ENCODE measurements at places on chromosomes 4 and X.

GRCh38 chr4:142379277-142380051 lies 466.6 kb downstream of the INPP4B start:
- DNase-seq = peak; percentile 51

DNA sequence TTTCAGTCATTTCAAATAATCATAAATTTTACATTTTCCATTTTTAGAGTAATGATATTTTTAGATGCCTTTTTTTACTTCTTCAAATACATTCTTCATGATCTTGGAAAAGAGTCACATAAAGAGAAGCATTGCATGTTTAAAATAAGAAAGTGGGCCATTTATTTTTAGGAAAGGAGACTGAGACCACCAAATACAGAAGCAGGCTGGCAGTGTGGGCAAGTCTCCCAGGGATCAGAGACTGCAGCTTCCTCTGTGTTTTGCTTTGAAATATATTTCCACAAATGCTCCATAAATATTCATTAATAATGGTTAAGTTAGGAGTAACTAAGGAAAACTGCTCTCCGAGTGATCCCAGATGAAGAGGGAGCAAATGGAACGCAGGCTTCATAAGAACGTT lies 276.7 kb downstream of the DCTD start:
- DNase-seq = no peak

GRCh38 chrX:87900320-87900908 lies 382.8 kb downstream of the KLHL4 start:
- DNase-seq = no peak

GRCh38 chr4:181420950-181421349 lies 822.3 kb upstream of the TENM3 start:
- no peak for DNase-seq

- DNase-seq = no peak
These were observed 235.1 kb downstream of the PPARGC1A start for GRCh38 chr4:23654791-23655190.

GRCh38 chrX:109134777-109135176 lies 347.1 kb downstream of the GUCY2F start:
- no peak for DNase-seq

DNA sequence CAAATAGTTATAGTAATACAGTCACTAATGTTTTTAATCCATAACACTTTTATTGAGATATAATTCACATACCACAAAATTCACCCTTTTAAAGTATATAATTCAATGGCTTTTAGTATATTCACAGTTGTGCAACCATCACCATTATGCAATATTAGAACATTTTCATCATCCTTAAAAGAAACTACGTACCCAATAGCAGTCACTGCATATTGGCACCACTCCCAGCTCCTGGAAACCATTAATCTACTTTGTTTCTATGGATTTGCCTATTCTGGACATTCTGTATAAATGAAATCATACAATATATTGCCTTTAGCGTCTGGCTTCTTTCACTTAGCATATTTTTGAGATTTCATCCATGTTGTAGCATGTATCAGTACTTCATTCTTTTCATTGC lies 99.3 kb downstream of the AMMECR1 start:
- DNase-seq = no peak

DNA sequence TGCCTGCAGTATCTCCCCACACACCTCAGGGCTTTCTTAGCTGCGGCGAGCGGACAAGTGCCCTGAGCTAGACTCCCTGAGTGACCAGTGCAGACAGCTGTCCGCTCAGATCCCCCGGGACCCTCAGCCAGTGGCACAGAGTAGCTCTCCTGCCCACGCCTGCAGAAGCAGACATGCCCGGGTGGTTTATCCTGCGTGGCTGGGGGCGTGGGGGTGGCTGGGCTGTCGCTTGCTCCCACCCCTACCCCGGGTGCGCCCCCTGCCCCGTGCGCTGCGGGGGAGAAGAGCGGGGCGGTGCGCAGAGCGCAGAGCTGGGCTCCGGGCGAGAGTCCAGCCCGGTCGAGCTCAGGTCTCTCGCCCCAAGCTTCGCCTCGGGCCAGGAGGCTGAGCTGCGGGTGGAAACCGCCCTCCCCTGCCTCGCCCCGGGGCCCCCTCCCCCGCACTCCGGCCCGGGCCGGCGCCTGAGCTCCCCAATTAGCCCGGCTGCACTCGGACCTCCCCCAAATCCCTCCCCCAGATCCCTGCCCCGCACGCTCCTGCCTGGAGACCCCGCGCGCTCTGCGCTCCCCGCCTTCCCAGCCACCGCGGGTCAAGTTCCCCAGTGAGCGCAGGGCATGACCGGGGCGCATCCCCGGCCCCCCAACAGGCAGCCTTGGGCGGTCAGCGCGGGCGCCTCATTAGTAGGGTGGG lies 11.7 kb upstream of the SHOX start:
- DNase-seq = no peak

- DNase-seq = no peak
These were observed 45.9 kb upstream of the WDR1 start for GRCh38 chr4:10162341-10163000.

- no peak for DNase-seq
These were observed 4.2 kb upstream of the TAB3 start for GRCh38 chrX:30893206-30893605.

GRCh38 chrX:38970845-38971244 lies 169.6 kb downstream of the MID1IP1 start:
- no peak for DNase-seq

DNA sequence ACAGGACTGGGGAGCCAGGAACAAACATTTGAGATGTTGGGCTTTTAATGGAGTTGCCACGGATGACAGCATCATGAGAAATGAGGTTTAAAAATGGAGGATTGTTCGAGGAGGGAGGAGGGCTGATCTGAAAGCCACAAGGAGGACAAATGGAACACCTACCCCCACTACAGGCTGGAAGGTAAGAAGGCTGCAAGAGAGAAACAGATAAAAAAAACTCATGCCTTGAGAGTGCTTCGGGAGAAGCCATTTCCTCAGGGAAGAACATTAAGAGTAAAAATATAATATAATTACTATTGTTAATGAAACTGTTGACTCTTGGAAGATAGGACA lies 119.5 kb upstream of the MAP9 start:
- DNase-seq = no peak

DNA sequence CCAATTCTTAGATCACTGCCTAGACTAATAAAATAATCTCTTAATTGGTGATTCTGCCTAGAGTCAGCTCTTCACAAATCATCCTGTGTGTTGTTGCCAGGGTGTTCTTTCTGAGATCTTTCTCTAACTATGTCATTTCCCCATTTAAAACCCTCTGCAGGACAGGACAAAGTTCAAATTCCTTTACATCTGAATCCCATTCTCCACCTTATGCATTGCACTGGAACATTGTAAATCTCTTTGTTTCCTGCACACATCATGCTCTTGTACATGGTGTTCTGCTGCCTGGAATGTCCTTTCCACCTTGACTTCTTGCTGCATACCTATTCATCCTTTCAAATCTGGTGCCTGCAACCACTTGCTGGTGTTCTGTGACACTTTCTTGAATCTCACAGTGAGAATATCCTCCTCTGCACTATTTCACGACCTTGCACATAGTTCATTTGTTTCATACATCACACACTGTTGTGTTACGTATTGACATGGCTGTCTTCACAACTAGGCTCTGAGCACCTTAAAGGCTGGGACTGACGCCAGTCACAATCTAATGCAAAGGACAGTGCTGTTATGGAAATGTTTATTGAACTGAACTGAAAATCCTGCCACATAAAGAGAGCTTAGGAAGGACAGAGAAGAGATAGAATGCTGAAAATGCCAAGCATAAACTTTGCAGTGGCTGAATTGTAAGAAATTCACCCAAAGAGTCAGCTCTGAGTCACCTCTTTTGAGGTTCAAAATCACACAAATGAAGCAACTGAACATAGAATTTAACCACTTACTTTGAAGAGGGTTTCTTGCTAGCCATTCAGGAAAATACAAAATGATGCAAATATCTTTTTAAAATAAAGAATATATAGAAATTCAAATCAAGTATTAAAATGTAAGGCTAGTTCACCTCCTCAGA lies 26.4 kb upstream of the SMIM14 start:
- no peak for DNase-seq

DNA sequence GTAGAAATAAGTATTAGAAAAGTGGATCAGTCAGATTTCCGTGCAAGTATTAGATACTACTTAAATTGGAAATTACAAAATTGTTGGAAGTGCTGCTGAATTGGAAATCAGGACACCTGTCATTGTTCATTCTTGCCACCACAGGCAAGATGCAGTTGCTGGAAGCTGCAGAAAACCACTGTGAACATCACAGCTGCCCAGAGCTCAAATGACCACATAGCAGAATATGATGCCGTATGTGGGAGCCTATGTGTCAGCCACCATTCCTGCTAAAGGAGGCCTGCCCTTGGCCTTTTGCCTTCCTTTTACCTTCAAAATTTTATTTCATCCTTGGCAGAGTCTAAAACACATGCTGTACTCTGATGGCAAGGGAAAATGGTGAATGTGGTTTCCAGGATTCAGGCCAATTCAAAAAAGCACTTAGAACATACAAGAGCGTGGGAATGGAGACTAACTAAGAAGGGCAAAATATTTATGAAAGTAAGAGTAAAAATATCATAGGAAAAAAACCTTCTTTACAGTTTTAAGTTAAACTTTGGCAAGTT lies 1005.5 kb upstream of the GRID2 start:
- DNase-seq = no peak

GRCh38 chr4:63505714-63506460 lies 903.4 kb downstream of the TECRL start:
- no peak for DNase-seq

GRCh38 chr4:95190751-95191436 lies 357.9 kb downstream of the UNC5C start:
- no peak for DNase-seq

- no peak for DNase-seq
These were observed 12.1 kb downstream of the PPARGC1A start for GRCh38 chr4:23877758-23878229.

DNA sequence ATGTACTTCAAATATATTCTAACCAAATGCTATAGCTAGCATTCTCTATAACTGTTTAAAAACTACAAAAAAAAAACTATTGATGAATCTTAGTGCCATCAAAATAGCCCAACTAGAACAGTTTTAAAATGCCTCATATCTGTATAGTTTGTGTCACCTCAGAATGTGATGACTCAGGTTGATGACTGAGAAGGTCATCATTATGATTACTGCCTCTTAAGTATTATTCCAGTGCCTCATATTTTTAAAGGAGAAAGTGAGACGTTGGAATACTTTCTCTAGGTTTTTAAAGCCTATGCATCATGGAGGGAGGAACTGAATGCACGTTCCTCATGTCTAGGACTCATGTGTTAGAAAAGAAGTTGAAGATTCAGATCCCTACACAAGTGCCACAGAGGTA lies 88.2 kb downstream of the TMA16 start:
- no peak for DNase-seq

DNA sequence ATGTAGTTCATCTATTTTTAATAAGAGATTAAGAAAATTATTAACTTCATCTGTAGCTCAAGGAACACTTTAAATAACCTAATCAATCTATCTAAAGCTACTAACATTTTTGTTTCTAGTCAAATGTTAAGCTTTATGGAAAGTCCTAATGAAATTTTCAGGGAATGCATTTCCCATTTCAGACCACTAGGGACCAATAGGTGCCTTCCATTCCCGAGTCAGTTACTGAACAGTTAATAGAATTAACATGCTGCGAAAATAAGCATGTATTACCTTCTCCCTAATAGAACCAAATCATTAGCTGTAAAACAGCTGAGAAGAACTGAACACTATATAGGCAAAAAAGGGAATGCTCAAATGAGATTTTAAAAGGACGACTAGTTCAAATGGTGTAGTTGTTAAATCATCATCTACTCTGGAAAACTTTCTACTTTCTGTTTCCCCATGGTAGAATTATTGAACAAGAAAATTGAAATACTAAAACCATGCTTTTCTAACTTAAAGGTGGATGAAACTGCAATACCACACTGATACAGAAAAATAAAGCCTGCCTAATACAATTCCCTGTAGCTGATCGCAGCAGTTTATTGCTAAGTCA lies 22.5 kb downstream of the STX18 start:
- peak; percentile 28 for DNase-seq

DNA sequence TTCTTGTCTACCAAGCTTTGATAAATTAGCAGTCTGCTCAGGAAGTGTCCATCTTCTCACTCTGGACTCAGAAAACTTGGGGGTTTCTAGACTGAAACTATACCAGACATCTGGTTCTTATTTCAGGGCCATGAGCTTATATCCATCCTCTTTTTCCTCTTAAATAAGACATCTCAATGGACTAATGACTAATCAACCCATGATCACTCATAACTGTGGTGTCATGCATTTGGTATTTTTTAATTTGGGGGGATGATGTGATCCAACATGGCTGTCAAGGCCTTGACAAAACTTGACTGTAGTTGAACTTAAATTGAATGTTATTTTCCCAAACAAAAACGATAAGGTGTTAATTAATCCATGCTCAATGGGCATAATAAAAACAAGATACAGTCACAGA lies 87.8 kb downstream of the GPRASP3 start:
- no peak for DNase-seq

DNA sequence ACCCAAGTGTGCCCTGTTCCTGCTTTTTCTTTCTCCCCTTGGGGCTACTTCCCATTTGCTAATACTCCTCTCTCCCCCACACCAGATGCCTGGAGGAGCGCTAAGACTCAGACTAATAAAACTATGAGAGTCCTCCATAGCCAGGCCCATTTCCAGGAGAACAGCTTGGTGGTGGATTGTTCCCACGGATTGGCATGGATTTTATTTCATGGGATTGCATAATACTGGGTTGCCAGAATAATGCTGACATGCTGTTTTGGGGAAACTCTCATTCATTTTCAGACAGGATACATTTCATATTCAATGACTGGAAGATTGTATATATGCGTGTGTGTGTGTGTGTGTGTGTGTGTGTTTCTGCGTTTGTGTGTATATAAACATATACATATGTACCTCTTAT lies 447.5 kb upstream of the PITX2 start:
- no peak for DNase-seq

GRCh38 chr4:8395504-8396296 lies 44.8 kb downstream of the ACOX3 start:
- no peak for DNase-seq

GRCh38 chr4:76305971-76306881 lies at the start of gene STBD1:
TSS of gene STBD1 (plus strand) at chr4:76306733. CDS start at chr4:76306770, 37 bp downstream.
- DNase-seq = peak; percentile 5

DNA sequence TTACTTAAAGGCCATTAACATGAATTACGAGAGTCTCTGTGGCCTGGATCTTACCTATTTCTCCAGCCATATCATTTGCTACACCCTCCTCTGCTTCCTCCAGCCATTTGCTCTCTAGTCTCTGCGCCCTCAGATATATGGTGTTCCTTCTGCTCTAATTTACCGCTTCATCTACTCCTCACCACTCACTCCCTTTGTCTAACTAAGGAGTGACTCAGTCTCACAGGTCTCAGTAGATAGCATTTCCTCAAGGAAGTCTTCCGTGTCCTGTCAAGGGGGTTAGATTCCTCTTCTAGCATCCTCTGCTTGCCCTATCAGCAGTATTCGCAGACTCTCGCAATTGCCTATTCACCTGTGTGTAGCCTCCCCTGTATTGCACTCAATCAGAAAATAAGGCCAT lies 892.1 kb upstream of the INTU start:
- DNase-seq = no peak
